ENCODE measurements at places on chromosomes 7 and 10.
A peak's percentile ranks its signal among the peaks of the same experiment; 100 is the strongest.

DNA sequence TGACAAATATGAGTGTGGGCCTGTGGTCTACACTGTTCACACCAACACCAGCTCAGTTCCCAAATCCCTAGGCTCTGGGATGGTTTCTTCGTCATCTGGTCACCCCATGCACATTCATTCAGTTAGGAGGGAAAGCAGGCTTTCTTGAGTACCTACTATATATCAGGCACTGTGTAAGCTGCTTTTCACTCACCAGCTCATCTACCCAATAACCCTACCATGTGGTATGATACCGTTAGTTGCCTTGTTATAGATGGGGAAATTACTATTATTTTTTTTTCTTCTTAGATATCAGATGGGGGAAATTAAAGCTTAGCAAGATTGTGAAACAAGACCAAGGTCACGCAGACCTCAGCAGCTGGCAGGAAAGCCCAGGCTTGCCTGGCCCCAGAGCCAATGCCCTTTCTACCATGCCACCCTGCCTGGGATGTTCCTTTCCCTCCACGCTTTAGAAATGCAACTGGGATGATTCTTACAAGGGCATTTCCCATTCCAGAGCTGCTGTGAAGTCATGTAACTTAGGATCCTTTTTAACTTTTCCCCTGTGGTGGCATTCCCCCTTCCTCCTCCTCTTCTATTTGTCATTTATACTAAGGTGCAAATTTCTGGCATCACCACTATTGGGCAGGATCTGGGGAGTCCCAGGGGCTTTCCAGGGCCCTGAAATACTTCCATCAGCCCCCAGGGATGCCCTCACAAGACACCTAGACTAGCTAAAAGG, 93.1 kb upstream of the EFCAB10 start:
- DNase-seq = no peak

GRCh38 chr10:124655191-124656112, 88.7 kb downstream of the FAM53B start:
- DNase-seq = no peak

GRCh38 chr10:88041243-88042159, 178.1 kb downstream of the PTEN start:
- no peak for DNase-seq

DNA sequence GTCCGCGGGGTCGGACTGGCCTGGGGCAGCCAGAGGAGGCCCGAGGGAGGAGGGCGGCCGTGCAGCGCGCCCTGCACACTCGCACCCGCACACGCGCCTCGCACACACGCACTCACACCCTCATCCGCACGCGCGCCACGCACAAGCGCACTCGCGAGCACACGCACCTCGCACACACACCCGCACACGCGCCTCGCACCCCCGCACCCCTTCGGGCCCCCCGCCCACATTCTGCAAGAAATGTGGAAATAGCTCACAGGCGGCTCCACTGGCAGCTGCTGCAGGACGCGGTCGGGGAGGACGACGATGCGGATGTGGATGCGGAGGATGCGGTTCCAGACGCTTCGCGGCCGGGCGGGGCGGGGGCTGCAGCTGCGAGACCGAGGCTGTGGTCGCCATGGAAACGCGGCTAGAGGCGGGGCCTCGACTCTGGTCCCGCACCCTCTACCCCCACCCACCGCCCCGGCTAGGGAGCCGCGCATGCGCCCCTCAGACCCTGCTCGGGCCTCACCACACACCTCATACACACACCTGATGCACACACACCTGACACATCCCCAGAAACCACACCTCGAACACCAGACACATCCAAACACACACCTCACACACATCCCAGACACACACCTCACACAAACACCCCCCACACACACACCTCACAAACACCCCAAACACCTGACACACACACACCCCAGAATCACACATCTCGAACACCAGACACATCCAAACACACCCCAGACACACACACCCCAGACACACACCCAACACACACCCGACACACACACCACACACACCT, at the start of gene CALY:
TSS of gene CALY (minus strand) at position 320 of the 793 bp plus-strand sequence. CDS start 7,907 bp downstream, outside the sequence.
- peak; percentile 55 for DNase-seq

DNA sequence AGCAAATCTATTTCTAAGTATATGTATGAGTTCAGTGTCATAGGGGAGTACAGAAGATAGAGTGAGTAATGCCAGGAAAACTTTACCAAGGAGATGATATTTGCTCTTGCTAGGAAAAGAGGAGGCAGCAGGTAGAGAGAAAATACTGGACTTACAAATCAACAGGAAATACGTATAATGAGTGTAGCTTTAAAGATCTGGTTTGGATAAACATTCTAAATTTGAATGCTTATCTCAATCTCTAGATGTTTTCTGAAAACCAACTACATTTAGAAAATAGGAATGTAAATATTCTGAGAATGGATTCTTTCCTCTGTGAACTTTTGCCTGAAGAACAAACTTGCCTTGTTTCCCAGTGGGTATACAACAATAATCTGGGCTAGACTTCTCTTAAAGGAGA, 46.9 kb upstream of the GNAI1 start:
- no peak for DNase-seq

GRCh38 chr10:96369890-96370583, 11.2 kb upstream of the OPALIN start:
- DNase-seq = no peak

DNA sequence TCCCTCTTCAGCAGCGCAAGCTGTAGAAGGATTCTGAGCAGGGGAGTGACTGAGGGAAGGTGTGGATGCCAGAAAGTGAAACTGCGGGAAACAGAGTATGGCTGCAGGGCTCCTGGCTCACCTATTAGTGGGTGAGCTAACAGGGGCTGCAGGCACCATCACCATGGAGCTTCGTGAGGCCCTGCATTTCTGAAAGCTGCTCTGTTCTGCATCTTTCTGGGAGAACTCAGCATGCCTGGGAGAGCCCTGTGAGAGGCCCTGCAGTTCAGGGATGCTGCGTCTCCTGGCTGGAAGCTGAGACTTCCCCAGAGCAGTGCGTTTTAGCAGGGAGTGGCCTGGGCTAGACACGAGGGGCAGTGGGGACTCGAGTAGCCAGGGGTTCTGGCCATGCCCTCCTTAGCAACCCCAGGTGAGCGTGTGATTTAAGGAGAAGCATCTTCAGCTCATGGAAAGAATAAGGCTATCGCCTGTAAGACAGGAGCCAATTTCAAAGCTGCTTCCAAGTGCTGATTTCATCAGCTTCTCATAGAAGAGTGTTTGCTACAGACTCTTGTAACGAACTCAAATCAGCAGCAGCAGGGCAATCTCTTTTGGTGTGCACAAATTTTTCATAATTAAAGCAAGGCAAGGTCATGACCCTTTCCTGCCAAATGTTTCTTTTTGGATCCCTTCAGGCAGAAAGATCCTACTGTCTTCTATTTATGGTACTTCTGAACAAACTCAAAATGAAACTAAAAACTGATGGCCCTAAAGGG, 293.6 kb upstream of the ZNF32 start:
- DNase-seq = no peak
